ENCODE measurements at places on chromosomes 2 and 18.
A peak's percentile ranks its signal among the peaks of the same experiment; 100 is the strongest.

GRCh38 chr2:49845671-49846070, 691.4 kb upstream of the FSHR start:
- DNase-seq: no peak

DNA sequence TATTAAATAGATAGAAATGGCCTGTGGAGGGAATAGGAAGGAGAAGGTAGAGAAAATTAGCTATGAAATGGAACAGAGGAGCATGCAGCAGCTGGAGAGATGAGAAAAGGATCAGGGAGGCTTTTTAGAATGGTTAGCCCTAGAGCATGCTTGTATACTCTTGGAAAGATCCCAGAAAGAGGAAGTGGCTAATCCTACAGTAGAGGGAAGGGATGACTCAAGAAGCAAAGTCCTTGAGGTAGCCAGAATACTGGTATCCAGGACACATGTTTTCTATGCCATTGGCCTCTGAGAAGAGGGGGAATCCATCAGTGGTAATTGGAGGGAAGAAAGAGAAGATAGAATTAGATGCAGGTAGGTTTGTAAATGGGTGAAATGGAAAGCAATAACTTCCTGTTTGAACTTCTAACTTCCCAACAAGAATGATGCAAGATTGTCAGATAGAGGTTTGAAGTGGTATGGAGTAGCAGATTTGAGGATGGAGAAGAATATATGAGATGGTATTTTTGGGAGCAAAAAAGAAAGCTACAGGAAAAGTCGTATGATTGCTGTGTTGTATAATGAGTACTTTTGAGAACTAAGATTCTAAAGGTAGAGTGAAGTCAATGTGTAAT, 17.1 kb upstream of the OSBPL6 start:
- no peak for DNase-seq

GRCh38 chr2:124883595-124883994, 858.5 kb downstream of the CNTNAP5 start:
- no peak for DNase-seq

DNA sequence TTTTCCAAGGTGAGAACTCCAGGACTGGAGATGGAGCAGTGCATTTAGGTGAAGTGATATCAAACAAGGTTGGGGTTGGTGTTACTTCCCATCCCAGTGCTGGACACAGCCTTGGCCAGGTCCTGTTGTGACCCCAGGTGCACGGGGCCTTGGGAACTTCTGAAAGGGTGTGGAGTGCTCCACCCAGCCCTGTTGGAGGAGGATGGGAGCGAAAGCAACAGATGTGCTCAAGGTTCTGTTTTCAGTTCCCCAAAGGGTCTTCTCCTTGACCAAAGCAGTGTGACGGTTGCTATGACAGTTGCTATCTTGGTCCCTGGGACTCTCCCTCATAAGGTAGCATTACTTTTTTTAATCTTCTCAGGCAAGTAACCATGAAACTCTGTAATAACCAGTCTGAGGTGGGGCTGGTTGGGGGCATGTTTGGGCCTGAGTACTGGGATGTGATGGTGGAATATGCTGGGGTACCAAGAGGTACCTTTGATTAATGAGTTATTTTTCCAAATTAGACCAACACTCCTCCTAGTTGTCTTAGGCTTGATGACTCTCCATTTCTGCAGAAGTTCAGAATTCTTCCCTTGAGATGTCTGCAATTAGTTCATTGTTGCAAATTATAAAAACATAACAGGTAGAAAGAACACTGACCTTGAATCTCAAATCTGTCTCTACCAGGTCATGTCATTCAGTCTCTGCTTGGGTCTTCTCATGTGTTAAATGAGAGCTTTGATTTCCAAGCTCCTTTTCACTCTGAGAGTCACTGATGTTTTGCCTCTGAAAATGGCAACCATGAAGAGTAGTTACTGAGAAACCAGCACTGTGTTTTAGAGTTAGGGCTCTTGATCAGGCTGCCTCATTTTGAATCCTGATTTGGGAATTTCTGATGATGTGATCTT, 154.5 kb downstream of the RPIA start:
- DNase-seq: no peak

DNA sequence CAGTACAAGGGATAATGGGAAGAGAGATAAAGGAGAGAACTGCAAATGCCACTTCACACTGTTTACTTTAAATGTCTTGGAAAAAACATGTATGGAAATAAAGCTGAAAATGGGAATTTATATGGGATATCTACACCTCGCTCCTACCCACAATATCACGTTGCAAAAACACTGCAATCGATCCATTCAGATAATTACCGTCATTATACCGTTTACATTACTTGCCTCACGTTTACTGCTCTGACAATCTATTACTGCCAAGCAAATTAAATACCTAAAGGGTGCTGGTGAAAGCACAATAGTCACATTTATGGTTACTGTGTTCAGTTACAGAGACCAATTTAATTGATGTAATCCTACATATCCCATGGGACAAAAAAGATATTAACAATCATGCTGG, 214.7 kb upstream of the LYPD1 start:
- peak; percentile 36 for DNase-seq

DNA sequence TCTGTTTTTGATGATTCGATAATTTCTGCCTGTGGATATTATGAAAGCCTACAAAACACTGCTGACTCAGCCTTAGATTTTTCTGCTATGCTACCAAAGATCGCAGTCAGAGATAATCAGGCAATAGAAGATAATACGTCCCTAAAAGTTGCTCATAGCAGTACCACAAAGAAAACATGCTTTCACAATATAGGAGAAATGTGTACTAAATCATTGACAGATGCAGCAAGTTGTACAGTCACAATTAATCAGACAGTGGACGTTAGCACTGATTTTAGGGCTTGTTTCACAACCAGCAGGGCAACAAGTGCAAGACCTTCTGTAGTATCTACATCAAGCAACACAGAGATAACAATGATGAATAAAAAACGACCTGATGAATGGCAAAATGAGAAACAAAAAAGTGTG, 19.5 kb downstream of the RBM44 start:
- no peak for DNase-seq

GRCh38 chr2:178238154-178238521, 43.8 kb downstream of the OSBPL6 start:
- no peak for DNase-seq

DNA sequence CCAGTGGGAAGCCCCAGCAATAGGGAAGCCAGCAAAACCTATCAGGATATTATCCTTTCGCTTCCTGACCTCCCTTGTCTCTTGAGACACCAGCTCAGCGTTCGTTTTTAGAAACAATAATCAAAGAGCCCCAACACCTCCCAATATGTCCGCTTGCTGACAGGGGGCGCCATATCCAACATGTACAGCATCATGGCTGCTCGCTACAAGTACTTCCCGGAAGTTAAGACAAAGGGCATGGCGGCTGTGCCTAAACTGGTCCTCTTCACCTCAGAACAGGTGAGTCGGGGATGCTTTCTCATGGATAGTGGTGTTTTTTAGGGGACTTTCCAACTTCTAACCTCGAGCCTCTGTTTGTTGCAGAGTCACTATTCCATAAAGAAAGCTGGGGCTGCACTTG, 28.7 kb downstream of the GAD1 start:
- no peak for DNase-seq

- DNase-seq: no peak
Measured at GRCh38 chr2:32745191-32745590, 117.3 kb downstream of the TTC27 start.

- no peak for DNase-seq
Measured at GRCh38 chr2:216551234-216552068, 52.8 kb downstream of the RPL37A start.

- DNase-seq: no peak
Measured at GRCh38 chr18:63676526-63677323, 15.0 kb upstream of the SERPINB3 start.

DNA sequence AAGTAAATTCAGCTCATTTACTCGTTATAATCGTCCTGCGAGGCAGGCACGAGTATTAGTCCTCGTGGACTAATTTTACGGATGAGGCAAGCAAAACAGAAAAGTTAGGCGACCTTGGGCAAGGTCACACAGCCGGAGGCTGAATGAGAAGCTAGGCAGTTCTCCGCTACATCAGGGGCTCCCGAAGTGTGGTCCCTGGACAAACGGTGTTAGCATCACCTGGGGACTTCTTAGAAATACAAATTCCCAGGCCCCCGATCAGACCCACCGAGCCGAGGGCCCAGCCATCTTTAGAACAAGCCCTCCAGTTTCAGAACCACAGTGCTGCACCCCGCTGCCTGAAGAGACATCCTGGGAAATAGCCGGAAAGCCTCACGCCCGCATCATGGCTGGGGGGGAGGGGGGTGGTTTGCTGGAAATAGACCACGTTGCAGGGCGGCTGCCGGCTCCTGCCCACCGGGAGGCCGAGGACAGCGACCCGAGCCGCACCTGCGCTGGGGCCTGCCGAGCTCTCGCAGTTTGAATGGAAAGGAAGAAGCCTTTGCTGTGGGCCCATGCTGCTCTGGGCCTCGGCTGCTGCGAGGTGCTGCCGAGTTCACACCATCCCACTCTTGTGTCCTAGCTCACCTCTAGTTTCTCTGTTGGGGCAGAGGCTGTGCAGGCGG, 72.2 kb downstream of the TFCP2L1 start:
- DNase-seq: no peak

DNA sequence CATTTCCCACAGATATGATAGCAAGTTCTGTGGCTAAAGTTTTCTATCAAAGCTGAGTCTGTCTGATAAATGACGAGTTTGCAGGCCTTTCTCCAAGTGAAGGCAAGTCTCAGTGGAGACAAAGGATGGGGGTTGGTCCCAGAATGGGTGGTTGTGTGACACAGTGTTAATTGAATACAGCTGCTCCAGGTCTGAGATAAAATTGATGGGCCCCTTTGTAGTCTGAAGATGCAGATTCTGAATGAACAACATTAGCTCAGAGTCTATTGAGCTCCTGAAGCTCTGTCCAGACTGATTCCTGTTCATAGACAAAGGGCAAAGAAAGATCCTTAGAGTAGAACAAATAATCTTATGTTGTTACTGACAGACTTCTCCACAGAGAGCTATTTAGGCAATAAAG, 296.9 kb upstream of the CYRIA start:
- DNase-seq: peak; percentile 4

DNA sequence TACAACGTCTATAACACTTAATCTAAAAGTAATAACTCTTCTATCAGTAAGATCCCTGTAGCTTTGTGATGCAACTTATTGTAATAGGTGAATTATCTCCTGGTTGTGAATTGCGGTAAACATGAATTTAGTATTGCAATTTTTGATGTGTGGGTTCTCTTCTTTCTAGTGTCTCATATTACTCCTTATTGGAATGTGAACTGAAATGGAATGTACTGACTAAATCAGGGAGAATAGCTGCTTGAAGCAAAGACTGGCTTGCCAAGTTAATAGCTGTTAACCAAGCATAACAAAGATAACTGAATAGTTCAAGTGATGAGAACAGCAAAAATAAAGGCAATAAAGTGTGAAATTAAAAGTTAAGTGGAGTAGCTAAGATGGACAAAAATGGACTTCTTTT, 60.5 kb upstream of the TFPI start:
- no peak for DNase-seq

- DNase-seq: no peak
Measured at GRCh38 chr2:63650756-63651155, 62.0 kb downstream of the MDH1 start.

GRCh38 chr2:11625671-11626070, 44.3 kb downstream of the NTSR2 start:
- no peak for DNase-seq

GRCh38 chr2:128474036-128474955, 155.6 kb upstream of the HS6ST1 start:
- DNase-seq: no peak

DNA sequence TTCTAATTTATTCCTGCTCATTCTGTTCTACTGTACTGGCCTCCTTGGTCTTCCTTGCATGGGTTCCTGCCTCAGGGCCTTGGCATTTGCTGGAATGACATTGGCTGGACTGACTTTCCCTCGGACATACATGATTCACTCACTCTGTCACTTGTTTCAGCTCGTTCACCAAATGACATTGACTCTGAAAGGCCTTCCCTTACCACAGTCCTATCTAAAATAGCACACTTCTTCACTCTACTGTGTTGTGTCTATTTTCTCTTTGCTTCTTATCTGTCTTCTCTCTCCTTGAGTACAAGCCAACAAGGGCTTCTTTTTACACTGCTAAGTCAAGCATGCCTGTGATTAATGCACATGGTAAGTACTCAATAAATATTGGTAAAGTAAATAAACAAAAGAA, 65.6 kb downstream of the SCG2 start:
- DNase-seq: no peak

DNA sequence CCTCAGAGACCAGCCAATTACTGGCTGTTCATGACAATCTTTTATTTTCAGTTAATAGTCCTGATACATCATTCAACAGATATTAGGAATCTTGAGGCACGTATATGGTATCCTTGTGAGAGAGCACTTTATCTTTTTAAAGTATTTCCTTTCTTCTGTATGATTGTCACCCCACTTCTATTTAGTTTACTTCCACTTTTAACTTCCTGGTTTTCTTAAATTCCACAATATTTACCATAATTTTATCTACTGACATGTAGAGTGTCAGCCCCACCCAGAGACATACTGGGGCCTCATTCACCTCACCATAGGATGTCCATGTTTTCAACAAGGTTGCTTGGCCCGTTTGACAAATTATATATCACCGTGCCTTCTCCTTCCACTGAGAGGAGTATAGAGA, 182.9 kb upstream of the ID2 start:
- DNase-seq: no peak

DNA sequence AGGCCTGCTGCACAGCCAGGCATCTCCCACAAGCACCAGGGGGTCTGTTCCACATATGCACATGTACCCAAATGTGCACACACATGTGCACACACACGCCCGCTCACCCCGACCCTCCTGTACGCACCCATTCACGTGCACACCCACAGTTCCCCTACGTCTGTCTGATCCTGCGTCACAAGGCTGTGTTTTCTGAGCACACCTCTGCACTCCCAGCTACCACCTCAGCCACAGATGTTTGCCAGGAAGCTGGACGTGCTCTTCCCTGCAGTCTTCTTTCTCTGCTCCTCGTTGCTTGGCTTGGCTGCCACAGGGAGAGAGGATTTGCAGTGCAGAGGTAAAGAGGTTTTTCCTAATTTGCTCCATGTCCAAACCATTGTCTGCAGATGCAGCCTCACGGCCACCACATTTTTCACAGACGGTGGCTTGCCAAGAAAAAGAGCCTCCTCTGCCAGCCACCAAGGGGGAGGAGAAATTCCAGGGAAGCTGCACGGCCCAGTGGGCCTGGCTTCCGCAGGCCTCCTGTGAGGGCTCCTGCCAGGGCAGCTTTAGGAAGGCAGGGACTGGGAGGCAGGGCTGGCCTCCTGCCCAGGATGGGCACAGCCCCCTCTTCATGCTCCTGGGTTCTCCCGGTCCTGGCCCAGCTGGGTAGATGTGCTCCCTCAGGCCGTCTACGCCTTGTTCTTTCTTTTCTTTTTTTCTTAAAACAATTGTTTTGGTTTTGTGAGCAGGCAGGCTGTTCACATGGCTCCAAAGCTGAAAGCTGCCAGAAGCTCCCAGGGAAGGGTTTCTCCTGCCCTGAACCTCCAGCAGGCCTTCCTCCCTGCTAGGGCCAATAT, 29.3 kb upstream of the HS6ST1 start:
- peak; percentile 76 for DNase-seq

DNA sequence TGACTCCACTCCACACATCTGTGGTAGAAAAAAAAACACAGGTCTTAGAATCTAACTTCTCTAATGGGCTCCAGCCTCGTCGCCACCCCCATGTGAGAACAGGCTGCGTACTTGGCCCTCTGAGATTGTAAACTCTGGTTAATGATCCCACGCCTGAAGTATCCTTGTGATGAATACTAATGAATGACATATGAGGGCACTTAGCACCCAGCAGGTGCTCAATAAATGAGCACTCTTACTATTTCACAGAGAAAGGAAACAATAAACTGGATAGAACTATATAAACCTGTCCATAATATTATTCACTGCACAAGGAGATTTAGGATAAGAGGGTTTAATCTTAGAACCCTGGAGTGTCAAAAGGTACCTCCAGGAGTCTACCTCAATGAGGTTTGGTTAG, 310.1 kb upstream of the HNRNPA3 start:
- no peak for DNase-seq

GRCh38 chr2:31058096-31059035, 79.9 kb downstream of the GALNT14 start:
- no peak for DNase-seq

Data from brain (organoid and tissue), 16 donors.